ENCODE measurements at places on chromosomes 2 and 18.
A peak's percentile ranks its signal among the peaks of the same experiment; 100 is the strongest.

DNA sequence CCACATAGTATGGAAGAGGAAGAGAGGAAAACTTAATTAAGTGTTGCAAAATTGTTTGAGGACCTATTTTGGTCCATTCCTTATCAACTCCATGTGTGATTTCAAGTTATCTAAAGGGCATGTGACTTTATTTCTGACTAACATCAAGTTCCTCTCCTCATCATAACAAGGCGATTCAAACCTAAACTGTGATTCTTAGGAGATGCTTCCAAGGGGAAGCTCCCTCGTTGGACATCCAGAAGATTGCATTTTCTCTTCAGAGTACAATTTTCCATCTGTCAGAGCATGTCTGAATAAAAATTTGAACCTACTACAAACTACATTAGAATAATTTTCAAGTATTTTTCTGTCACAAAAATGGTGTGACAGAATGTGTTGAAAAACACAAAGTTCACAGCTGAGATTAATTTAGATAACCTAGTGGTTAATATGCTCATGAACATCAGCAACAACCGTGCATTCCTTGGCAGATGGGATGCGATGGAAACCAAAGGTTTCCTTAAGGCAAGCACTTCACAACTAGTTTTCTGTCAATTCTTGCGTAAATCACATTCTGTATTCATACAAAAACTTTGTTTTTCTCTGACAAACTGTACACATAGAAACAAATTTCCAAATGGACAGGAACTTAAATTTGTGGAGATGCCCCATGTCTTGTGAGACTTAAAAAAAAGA is 4.2 kb downstream of the SFT2D3 start:
- no peak for DNase-seq

DNA sequence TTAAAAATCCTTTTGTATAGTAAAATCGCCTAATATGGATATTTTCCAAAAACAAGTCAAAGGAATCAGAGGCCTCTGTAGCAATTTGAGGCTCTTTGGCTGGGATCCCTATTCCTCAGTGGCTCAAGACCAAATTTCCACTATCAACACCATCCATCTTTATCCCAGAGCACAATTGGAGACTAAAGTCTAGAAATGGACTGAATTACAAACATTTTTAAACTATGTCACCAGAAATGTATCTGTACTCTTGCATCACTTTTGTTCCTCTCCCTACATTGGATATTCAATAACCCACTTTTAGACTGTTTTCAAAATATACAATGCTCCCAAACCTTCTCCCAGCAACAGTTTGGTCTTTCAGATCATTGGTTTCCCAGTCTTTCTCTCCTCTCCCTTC is 140.4 kb upstream of the KLHL29 start:
- no peak for DNase-seq

- DNase-seq = no peak
These were observed 68.1 kb upstream of the RBMS1 start for GRCh38 chr2:160561551-160562295.

DNA sequence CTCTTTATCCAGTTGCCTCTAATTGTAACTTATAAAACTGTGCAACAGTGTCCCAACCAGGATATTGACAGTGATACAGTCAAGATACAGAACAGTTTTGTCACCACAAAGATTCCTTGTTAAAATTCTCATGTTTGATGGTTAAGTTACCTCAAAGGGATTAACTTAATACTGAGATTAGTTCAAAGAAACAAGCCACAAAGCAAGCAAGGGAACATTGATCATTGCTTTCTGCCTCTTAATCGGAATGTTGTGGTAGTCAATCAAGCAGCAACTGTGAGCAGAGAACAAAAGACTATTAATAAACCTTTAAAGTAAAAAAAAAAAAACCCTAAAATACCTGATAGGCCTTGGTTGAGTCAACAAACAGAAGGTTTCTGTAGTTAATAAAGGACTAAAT is 352.3 kb downstream of the PARD3B start:
- no peak for DNase-seq

GRCh38 chr2:71474744-71475397 is 21.5 kb downstream of the DYSF start:
- no peak for DNase-seq

GRCh38 chr2:200431996-200432705 is 77.7 kb downstream of the KCTD18 start:
- no peak for DNase-seq

DNA sequence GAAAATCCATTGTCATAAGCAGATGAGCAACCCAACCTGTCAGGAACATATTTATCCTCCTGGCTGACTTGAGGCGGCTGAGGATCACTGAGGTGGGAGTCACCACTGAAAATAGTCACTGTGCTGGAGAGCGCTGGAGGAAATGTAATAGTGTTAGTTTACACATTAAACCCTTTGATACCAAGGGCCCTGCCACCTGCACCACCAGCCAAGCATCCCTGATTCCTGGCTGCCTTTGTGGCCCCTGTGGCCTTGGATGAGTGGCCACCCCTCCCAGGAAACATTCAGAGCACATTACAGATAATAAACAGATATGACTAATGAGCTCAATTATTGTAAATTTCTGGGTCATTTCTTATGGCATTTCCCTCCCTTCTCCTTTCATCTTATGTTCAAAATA is 105.9 kb downstream of the LYPD1 start:
- peak; percentile 93 for DNase-seq

- no peak for DNase-seq
These were observed 50.7 kb downstream of the RNF152 start for GRCh38 chr18:61842146-61842545.

DNA sequence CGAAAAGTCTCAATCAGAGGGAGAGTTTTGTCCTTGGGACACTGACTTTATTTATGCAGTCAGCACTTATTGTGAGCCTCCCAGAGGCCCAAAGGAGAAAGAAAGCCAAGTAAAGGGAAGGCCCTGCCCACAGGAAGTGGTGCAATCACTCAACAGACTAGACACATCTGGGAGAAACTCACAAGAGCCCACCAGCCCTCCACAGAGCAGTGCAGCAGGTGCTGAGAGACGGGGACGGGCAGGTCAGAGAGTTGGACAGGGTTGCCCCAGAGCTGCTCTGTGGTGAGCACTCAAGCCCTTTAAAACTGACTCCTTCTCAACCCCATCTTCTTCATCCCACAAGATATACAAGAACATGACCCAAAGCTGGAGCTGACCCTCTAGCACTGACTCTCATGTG is 96.0 kb downstream of the TFCP2L1 start:
- DNase-seq = no peak

- DNase-seq = peak; percentile 66
These were observed 42.0 kb upstream of the CREB1 start for GRCh38 chr2:207487650-207488311.

DNA sequence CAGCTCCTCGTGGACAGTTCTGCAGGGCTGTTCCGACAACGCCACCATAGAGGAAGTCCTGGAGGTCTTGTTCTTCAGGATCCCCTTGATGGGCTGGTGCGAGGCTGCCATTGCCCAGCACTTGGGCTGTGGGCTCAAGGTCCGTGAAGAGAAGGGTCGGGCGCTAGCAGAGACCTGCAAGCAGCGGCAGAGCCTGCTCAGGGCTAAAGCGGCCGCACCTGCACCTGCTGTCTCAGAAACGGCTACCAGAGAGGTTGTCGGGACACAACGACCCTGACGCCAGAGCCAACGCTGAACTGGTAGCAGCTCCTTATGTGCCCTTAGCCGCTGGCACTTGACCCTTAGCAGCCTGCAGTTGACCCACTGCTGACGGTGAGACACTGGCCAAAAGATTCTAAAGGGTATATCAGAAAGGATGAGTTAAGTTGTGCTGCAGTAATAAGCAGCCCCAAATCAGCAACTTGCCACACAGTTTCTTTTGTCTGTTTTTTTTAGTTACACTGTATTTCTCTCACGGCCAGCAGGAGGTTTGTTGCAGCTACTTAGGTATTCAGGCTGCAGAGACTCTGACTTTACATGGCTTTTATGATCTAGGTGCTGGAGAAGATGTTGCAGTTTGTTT is 55.5 kb upstream of the ST6GAL2 start:
- no peak for DNase-seq

- no peak for DNase-seq
These were observed 3.1 kb downstream of the SP3 start for GRCh38 chr2:173962031-173962430.

DNA sequence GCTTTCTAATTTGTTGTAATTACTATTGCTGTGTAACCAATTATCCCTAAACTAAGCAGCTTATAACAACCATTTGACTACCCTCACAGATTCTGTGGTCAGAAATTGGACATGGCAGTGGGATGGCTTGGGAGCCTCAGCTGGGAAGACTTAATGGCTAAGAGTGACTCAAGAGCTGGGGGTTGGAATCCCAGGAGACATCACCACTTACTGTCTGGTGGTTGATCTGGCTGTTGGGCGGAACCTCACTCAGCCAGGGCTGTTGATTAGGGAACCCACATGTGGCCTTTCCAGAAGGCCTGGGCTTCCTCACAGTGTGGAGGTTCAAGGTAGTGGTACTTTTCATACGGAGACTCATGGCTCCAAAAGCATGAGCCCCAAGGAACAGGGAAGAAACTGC is 49.8 kb downstream of the E2F6 start:
- DNase-seq = no peak

DNA sequence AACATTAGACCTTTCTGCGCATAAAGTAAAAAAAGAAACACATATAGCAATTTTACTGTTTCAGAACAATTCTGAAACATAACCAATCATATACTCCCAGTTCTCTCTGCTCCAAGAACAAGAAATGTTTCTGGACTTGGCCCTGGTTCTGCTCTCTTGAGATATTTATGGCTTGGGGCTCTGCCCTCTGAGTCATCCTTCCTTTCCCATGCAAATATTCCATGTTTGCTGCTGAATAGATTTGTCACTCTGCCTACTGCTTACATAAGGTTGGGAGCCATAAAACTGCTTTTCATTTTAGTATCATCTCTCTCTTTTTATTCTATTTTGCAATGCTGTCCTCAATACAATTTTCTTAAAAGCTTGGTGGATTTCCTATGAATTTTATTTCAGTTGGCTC is 499.6 kb upstream of the ACVR2A start:
- DNase-seq = no peak

DNA sequence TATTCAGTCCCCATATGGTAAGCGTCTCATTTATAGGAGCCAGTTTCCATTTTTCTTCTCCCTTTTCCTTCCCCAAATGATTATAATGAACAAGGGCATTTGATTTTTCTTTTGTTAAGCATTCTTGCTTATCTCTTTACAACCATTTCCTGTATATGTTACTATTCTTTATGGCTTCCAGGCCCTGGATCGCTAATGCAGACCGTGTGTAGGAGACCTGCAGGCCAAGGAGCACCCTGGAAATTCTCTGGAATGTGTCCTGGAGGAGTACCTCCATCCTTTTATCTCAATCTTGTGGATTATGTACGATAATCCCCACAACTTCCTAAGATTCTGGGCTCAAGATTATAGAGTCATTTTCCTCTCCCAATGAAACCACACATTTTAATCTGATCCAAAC is 439.6 kb upstream of the MMADHC start:
- DNase-seq = no peak

GRCh38 chr18:63286926-63287325 is 32.6 kb downstream of the BCL2 start:
- no peak for DNase-seq

DNA sequence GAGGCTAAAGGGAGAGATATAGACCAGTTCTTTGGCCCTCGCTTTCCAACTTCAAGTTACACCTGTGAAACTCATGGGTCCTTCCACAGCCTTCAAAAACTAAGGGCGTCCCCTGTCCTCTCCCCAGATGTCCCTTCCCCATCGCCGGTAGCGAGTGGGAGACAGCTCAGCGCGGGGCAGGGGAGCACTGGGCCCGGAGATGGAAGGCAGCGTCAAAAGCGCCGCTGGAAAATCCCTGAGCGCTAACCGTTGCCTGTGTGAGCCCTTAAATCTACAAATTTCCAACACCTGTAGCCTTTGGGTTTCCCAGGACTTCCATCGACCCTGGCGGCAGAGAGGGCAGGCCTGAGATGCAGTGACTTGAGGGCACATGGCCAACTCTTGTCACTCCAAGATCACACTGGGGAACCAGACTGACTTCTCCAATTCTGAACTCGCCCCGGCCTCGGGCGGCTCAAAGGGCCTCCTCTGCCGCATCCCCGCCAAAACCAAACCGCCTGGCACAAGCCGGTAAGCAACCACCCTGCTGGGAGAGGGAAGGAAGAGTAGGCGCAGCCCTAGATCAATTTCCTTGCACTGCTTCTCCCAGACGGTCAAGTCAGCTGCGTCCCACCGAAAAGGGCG is 879 bp upstream of the EPAS1 start:
- DNase-seq = no peak

DNA sequence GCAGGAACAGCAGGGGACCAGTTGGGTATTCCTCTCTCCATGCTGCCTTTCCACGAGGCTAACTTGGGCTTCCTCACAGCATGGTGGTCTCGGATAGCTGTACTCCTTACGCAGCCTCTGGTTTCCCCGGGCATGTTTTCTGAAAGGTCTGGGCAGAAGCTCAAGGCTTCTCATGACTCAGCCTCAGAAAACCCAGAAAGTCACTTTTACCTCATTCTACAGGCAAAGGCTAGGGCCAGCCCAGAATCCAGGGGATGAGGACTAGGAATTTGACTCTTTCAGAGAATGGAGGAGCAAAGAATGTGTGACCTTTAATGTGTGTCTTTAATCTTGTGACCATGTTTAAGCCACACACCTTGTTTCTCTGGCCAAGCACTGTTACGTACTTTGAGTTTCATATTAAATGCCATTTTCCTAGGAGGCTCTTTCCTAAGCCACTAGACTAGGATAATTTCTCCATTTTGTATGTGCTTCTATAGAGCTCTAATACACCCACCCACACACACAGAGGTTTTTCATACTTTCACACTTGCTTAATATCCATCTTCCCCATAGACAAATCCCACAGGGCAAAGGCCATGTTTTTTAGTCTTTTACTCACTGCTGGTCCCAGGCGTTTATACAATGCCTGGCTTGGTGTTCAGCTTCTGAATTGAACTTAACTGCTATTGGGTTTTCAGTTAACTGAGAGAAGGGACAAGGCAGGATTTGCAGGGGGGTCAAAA is 77.3 kb downstream of the LONRF2 start:
- no peak for DNase-seq

DNA sequence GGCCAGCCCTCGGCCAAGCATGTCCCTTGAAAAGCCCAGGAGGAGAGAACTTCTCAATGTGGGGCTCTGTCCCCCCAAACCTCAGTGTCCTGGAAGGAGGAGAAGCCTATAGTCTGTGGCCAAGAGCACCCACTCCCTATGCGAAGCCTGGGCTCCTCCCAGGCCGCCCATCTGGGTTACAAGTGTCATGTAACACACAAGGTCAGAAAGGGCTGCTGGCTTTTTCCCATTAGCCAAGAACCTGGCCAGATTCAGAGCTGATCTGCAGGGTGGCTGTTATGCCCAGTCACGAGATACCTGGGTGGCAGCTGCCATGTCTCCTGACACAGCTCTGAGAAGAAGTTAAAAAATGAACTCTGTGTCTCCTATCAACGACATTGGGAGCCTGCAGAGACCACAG is 170.7 kb downstream of the TNS1 start:
- DNase-seq = no peak

All from kidney glomerular epithelial cell (primary cell).